Epithelial cell of alveolus of lung (primary cell): ENCODE measurements at places on chromosomes 1 and 21. TPM values are rescaled to one million over a fixed set of nuclear protein-coding genes. Genes with fewer than 3 reads are reported as not detected.

FCN3 gene
- not detected in 2 replicates for total RNA-seq

OLFM3 gene
- not detected in 2 replicates for total RNA-seq

GPR37L1 gene
- not detected in 2 replicates for total RNA-seq

COP1 gene
- total RNA-seq = 36.7 and 40.1 TPM in 2 replicates

WDR64 gene
- total RNA-seq = not detected in 2 replicates

SPATA45 gene
- total RNA-seq = not detected in 2 replicates

NHLH1 gene
- total RNA-seq = not detected in 2 replicates

CLCA4 gene
- not detected in 2 replicates for total RNA-seq
